ENCODE measurements at places on chromosomes 13 and 19.

DNA sequence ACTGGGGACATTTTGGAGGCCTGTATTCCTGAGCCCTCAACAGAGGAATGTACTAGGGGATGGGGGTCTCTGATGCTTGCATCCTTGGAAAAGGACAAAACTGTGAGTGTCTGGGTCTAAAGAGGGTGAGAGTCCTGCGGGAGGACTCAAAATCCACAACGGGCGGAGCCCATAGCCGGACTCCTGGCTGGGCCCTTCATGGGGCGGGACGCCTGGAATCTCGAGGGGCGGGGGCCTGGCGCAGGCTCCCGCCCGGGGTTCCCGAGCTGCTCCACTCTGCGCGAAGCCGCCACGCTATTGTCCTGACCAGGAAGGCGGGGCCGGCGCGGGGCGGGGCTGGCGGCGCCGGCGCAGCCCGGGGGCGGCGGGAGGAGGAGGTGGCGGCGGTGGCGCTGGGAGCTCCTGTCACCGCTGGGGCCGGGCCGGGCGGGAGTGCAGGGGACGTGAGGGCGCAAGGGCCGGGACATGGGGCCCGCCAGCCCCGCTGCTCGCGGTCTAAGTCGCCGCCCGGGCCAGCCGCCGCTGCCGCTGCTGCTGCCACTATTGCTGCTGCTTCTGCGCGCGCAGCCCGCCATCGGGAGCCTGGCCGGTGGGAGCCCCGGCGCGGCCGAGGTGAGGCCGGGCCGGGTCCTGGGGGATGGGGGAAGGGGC, at the start of gene APLP1:
APLP1 (plus strand) TSS at position 403 of the 651 bp plus-strand sequence; CDS start at position 466, 63 bp downstream.
- DNase-seq: no peak

- DNase-seq: no peak
Observed at GRCh38 chr19:37519890-37520289, 13.2 kb downstream of the ZNF793 start.

DNA sequence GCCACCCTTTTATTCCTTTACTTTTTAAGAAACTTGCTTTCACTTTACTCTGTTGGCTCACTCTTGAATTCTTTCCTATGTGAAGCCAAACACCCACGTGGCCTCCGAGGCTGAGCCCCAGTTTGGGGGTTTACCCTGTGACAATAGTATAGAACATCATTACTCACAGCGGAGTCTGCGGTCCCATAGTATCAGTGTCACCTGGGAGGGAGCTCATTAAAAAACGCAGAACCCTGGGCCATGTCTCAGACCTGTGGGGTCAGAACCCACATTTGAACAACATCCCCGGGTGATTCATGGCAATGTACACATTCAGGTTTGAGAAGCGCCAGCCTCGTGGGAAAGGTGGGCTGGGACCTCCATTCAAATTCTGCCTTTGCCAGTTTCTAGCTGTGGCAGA, 36.0 kb upstream of the UBL3 start:
- DNase-seq: no peak

DNA sequence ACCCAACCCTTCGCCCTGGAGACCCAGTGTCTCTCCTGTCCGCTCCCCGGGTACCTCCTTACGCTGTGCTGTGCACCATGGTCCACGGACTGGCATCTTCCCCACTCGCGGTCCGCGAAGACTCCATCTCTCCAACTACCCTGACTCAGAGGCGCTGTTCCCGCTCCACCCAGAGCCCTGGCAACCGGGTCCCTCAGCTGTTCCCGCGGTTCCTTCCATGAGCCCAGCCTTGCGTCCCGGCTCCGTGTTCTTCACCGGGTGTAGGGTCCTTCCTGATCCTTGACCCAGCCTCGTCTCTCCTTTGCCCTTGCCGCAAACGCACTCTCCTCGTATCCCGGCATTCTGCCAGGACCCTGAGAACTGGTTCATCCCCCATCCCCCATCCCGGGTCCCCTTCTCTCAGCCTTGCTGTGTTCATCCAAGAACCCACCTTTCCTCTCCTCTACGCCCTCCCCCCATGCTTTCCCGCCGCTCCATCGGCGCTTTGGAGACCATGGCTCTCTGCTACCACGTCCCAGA, 664 bp downstream of the ICAM5 start:
- DNase-seq: no peak

DNA sequence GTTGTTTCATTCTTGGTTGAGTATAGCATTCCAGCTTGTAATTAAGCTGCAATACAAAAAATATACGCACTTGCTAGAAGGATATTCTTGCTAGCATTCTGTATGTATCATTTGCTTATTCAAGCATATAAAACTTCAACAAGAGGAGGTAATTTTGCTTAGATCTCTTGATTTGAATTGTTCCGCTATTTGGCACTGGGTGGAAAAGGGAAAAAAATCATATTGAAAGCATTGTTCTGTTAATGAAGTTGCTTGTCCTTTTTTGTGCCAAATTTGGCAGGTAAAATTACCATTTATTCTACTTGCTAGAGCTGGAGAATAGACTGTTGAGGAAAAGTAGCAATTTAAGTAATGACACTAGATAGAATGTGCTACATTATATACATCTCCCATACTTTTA, 190.2 kb downstream of the GGACT start:
- DNase-seq: no peak

DNA sequence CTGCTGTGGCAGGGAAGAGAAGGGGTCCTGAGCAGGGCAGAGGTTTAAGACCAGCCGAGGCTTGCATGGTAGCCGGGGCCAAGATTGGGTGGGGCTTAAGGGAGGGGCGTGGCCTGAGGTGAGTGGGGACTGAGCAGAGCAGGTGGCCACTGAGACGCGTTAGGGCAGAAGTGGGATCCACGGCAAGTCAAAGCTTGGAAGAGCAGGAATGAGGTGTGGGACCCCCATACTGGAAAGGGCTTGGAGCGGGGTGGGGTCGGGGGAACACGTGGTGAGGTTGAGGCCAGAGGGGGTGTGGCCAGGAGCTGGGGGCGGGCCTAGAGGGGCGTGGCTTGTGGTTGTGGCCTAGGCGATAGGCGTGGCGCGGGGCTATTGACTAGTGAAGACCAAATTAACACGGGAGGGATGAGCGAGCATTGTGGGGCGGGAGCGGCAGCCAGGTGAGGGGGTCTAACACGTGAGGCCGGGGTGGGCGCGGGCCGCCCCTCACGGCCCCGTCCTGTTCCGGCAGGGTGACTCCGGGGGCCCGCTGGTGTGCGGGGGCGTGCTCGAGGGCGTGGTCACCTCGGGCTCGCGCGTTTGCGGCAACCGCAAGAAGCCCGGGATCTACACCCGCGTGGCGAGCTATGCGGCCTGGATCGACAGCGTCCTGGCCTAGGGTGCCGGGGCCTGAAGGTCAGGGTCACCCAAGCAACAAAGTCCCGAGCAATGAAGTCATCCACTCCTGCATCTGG, 3.3 kb downstream of the CFD start:
- DNase-seq: no peak

DNA sequence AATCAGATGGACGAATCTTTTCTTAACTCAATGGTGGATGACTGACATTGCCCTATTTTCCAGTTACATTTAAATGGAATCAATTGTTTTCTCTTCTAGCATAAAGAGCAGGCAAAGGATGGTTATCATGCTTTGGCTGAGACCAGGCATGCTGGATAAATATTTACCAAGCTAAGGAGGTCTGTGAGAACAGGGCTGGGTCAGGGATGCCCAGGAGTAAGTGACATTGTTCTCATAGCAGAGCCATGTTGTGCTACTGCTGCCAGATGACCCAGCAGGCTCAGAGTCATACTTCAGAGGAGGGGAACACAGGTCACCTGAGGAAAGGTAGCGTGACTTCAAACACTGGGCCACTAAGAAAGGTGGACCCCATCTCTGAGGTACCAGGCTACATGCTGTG, 116.0 kb upstream of the RNF113B start:
- no peak for DNase-seq

- peak; percentile 100 for DNase-seq
Observed at GRCh38 chr19:44890366-44891015, 563 bp upstream of the TOMM40 start.

DNA sequence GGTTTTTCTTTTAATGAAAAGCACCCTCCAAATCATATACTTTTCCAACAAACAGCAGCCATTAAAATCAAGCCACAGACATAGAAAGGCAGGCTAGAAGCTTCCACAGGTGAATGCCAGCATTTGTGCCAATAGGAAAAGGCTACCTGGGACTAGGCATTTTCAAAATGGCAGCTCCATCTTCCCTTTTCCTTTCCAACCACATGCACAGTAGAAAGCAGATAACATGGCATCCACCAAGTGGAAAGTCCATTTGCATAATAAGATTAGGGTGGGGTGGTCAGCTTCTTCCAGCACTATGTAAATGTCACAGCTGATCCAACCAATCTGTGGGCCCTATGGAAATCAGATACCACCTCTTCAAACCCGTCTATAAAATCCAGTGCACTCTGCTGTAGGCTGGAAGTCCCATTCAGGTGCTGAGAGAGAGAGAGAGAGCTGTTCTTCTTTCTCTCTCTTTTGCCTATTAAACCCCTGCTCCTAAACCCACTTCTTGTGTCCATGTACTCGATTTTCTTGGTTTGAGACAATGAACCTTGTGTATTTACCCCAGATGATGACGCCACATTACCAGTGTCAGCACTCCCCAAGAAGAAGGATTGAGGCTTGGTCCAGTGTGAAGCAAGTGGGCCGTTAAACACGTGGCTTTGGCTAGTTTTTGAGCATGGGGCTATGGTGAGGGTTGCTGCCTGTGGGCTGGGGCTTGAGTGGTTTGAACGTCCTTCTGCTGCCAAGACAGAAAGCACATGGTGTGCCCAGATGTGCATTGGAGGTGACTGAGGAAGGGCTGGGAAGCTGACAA, 24.2 kb upstream of the IGFL1 start:
- no peak for DNase-seq

- no peak for DNase-seq
Observed at GRCh38 chr19:38730731-38731589, 13.3 kb downstream of the CAPN12 start.

- DNase-seq: no peak
Observed at GRCh38 chr13:92896842-92897241, 329.8 kb upstream of the GPC6 start.

DNA sequence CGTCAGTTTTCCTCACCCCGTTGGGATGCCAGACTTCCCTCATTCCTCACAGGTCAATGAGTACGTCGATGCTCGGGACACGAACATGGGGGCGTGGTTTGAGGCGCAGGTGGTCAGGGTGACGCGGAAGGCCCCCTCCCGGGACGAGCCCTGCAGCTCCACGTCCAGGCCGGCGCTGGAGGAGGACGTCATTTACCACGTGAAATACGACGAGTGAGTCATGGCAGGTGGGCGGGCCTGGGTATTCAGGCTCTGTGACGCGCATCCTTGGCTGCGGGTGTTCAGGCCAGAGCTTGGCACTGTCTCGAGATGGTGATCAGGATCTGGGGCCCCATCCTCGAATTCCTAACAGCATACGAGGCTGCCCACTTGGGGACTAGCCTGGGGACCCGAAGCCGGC, 21.4 kb downstream of the UHRF1 start:
- no peak for DNase-seq

DNA sequence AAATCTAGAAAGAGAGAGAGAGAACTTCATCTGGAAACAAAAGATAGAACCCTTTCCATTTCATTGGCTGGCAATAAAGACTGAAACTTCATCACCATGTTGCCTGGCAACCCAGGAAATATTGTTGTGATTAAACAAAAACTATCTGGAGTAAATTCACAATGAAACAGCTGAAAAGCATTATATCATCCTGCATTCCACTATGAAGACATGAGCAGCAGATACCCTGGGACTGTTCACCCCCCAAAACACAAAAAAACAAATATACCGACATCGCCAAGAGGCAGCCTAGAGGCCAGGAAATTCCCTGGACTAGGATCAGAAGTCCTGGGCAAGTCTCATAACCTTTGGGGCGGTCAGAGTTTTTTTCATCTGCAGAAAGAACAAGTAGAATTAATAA, 158.3 kb downstream of the FOXO1 start:
- peak; percentile 87 for DNase-seq

DNA sequence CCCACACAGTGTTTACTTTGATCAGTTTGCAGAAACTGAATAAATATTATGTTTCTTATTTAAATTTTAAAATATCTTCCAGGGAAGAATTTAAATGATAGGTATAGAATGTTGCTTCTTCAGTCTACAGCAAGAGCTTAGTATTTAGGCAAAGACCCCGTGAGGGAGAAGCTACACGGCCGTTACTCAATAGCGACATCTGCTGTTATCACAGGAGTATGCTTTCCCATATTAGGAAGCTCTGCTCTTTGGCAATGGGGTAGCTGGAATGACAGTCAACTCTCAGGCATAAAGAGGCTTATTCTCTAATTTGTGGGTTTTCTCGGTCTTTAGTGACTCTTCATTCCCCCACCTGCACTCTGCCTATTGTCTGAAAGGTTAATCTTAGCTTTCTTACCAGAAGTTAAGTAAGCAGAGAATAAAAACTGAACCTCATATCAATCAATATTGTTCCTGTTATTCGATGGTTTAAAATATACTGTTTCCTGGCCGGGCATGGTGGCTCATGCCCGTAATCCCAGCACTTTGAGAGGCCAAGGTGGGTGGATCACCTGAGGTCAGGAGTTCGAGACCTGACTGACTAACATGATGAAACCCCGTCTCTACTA, 13.2 kb upstream of the LHFPL6 start:
- peak; percentile 82 for DNase-seq

DNA sequence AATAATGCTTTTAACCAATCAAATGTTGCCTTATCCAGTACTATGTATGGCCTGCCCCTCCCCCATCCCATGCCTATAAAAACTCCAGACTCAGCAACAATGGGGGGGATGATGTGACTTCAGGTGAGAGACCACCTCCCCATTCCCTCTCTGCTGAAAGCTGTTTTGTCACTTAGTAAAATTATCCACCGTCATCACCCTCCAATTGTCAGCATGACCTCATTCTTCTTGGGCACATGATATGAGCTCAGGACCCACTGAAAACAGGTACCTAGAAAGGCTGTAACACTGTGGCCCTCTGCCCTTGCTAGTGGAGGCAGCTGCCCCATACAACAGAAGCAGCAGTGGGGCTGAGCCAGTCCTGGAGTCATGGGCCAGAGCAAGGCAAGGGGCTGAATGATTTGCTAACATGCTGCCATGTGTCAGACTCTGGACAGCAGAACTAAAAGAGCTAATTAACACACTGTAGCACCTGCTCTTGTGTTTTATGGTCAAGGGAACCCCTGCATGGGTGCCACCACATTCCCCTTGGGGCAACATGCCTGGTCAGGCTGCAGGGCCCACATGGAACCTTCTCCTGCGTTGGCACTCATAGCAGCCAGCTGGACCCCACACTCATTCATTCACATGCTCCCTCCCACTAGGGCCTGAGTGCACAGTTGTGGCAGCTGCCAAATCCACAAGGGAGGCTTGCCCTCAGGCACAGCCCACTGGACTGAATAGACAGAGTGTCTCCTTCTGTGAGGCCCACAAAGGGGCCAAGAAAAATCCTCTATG, 722.2 kb upstream of the PCDH20 start:
- no peak for DNase-seq

DNA sequence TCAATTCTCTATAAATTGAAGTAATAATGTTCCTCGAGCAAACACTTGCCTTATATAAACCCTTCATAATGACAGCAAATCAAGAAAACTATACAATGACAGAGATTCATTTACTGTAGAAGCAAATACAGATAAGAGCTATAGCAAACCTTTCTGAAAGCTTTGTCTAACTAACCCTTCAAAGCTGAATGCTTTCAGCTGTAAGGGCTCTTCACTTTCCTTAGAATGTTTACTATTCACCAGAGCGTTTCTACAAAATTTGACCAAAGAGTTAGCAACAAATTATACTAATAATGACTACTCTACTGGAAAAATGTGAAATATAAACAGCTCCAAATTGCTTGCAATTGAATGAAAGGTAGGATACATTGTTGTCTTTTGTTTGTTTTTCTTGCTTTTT, 218.1 kb downstream of the SLITRK5 start:
- DNase-seq: no peak

Data from muscle of arm (tissue), 14 donors.